Activated T-helper 9 cell treated with anti-CD3 and anti-CD28 coated beads, Interleukin-2, amount 50 U/mL, for 16 hours (primary cell): ENCODE measurements at places on chromosomes 13 and 19.
A peak's percentile ranks its signal among the peaks of the same experiment; 100 is the strongest.

DNA sequence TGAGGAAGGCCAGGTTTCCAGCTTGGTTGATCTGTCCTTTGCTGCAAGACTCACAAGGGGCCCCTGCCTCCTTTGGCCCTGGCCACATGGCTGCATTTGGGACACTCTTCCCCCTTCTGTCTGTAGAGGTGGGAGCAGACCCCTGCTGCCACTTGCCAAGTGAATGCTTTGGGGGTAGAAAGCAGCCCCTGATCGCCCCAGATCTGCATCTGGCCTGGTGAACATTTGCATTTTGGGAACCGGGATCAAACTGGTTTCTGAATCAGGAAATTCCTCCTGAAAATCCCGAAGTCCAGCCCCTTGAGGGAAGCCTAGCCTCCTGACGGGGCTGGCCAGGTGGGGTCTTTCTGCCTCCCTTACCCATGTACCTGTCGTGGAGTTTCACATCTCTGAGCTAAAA is 14.9 kb downstream of the DPF1 start:
- no peak for DNase-seq

DNA sequence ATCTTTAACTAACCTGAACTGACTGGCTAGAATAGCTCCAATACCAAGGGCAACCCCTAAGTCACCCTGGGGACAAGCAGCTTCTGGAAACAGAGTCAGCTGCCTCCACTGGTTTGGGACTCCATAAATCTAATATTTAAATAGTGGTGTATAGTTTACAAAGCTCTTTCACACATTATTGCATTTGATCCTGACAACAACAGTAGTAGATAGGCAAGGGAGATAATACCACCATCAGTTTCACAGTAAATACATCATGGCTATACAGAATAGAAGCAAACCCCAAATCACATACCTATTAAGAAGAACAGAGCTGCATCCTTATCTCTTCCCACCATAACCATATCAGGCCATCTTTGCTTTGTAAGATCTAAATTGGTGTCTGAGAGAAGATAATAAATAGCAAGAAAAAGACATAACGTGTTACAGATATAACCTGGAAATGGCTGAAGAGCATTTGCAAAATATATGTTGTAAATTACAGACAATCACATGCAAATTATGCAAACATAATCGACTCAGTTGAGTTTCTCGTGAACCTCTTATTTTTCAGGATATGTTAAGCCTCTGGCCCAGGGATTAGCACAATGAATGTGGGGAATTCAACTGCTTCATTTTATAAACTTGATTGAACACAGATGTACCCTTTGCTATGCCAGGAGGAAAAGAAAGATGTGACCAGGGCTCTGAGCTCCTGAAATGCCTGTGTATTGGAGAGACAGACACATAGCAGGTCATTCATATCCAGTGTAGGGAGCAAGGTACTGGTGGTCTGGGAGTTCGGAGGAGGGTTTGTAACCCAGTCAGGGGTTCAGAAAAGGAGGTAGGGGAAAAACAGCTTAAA is 142.5 kb downstream of the SLC7A1 start:
- no peak for DNase-seq

- peak; percentile 79 for DNase-seq
These were observed 12.4 kb downstream of the PRKD2 start for GRCh38 chr19:46704379-46705076.

DNA sequence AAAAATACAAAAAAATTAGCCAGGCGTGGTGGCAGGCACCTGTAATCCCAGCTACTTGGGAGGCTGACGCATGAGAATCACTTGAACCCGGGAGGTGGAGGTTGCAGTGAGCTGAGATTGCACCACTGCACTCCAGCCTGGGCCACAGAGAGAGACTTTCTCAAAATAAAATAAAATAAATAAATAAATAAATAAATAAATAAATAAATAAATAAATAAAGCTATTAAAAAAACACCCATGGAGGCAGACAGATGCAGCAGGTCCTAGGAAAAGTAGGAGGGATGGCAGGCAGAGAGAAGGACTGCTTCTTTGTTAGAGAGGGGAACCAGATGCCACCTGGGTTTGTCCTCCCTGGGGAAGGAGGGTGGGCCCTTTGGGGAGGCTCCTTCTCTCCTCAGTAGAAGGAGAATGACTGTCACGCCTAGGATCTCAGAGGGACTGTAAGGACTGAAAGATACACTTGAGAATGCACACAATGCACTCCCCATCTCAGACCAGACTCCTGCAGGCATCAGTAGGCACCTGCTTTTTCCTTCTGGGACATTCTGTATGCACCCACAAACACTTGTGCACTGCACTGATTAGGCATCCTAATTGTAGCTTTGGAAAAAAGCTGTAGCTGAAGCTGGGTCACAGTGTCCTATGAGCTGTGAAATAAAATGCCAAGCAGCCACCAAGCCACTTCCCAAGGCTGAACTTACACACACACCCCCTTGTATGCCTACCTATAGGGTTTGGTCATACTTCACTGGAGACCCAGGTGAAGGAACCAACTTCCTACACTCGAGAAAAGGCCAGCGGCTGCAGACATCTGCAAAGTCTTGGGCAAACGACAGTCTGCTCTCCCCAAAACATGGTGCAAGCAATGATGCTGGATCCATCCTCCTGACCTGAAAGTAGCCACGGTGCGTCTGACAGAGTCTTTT is 18.9 kb upstream of the SLC35E1 start:
- DNase-seq, result no peak

DNA sequence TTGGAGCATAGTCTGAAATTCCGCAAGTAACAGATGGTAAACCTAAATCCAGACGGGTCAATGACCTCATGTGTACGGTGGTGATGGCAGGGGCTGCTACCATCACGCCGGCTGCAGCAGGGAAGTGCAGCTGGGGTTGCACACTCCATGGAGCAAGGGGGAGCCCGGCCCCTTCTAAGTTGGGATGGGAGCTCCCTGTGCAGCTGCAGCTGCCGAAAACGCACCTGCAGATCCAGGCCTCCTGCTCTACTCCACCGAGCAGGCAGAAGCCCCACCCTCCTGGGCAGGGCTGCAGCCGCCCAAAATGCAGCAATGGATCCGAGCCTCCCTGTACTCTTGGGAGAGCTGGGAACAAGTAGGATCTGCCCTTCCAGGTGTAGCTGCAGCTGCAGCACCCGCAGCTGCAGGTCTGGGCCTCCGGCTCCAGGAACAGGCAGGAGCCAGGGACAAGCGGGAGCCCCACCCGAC is 25.5 kb downstream of the KBTBD6 start:
- no peak for DNase-seq

DNA sequence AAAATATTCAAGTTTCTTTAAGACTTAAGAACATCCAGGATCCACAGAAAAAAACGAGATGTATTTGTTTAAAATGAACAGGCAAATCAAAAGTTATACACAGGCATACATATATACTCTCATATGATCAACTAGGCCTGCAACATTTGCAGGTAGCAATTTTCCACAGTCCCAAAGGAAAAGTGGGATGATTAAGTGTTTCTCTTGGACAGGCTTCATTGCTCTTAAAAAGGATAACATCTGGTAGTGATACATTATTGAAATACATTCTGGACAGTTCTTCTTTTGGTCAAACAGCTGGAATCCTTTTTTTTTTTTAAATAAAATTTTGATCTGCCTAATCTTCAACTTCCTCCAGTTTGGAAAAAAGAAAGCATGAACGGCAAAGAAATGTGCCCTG is 114.8 kb upstream of the TDRD3 start:
- DNase-seq, result no peak

DNA sequence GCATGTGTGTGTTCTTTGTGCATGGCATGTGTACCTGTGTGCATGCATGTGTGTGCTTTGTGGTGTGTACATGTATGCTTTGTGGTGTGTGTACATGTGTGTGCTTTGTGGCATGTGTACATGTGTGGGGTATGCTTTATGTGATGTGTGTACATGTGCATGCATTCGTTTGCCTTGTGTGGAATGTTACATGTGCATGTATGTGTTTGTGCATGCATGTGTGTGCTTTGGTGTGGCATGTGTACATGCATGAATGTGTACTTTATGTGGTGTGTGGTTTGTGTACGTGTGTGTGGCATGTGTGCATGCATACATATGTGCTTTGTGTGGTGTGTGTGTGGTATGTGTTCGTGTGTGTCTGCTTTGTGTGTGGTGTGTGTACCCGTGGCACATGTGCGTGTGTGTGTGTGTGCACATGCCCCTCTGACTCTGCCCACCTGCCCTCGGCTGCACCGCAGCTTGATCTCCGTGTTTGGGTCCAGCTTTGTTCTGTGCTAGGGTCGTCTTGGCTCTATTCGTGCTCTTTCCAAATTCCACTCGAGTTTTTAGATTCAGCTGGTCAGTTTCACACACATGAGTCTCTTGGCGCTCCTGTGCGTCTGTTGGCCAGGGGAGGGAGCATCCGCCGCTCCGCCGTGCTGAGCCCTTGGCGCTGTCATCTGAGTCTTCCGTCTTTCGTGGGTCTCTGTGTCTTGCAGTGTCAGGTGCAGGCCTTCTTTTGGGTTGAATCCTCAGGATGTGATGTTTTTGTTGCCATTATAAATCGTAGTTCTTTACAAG is 46.5 kb upstream of the TFDP1 start:
- no peak for DNase-seq

DNA sequence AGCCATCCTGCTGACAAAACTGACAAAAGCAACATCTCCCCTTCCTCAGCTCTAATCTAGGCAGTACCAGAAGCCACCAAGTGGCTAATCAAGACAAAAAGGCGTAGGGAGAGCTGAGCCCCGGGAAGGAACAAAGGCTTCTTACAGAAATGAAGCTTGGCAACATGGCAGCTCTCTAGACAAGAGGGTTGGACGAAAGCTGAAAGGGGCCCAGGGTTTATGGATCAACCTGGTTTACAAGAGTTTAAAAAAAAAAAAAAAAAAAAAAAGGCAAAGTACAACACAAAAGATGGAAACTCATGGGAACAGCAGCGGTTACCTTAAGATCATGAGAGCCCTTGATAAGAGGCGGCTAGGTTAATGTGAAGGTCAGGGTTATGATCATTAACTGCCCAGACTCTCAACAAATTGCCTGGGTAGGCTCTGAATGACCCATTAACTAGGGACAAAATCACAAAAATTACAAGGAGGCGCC is 14.0 kb downstream of the ZC3H4 start:
- no peak for DNase-seq

GRCh38 chr19:54337858-54338230 is 1.1 kb downstream of the LILRA4 start:
- no peak for DNase-seq

DNA sequence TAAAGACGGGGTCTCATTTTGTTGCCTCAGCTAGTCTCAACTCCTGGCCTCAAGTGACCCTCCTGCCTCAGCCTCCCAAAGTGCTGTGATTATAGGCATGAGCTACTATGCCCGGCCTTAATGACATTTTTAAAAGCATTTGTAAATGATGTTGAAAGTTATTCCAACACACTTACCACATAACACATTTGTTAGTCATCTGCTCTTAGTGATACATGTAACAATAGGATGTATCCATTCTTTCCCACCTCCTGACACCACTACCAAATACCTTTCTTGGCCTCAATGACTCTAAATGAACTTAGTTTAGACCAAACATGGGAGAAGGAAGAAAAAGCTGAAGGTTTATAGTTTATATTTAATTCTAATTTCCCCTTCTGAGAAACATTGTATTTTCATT is 59.8 kb upstream of the MEDAG start:
- DNase-seq, result no peak

GRCh38 chr19:41541990-41542584 is 33.9 kb upstream of the CEACAM21 start:
- DNase-seq, result peak; percentile 69

- no peak for DNase-seq
These were observed 60.5 kb downstream of the PARP4 start for GRCh38 chr13:24452044-24452443.

- no peak for DNase-seq
These were observed 127.8 kb upstream of the SPACA7 start for GRCh38 chr13:112248406-112248760.

DNA sequence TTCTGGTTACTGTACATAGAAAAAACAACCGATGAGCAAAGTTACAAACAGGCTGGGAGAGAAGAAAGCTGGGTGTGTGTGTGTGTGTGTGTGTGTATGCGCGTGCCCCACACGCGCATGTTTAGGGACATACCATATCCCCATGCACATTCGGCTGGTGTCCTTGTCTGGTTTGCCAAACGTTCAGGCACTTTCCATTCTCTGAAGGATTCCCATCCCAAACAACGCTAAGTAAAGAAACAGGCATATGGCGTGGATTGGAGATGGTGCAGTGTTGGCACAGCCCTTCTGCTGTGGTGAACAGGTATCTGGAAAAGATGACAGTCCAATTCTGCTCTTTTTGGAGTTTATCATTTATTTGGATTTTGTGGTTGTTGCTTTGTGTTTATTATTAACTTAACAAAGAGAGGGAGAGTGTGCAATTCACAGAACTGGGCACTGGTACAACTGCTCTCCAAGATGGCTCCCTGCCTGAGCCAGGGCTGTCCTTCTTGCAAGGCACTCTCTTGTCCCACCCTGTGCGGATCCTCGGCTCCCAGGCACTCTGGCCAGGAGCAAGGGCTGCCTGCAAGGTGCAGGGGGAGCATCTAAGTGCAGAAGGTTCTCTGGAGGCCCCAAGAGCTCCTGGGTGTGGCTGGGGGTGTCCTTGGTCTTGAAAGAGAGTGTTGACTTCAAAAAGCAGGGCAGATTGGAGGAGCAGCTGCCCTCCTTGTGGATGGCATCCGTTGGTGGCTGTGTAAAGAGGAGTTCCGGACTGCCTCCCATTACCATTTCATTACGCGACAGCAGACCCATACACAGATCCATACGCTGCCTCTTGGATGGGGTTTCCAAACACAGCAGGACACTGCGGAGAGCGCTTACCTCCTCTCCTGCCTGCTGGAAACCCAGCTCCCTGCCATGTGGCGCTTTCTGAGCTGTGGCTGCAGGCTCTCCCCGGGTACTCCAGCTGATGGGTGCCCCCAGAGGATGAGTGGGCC is 263.1 kb downstream of the ZNF536 start:
- DNase-seq, result no peak

DNA sequence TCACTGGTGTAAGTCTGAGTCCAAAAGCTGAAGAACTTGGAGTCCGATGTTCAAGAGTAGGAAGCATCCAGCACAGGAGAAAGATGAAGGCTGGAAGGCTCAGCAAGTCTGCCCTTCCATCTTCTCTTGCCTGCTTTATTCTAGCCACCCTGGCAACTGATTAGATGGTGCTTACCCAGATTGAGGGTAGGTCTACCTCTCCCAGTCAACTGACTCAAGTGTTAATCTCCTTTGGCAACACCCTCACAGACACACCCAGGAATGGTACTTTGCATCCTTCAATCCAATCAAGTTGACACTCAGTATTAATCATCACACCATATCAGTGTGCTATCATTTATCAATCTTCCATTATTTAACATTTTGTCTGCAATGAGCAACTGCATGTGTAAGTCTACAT is 223.5 kb downstream of the GPC5 start:
- DNase-seq, result no peak

- DNase-seq, result no peak
These were observed 18.5 kb upstream of the C19orf33 start for GRCh38 chr19:38285567-38285966.

DNA sequence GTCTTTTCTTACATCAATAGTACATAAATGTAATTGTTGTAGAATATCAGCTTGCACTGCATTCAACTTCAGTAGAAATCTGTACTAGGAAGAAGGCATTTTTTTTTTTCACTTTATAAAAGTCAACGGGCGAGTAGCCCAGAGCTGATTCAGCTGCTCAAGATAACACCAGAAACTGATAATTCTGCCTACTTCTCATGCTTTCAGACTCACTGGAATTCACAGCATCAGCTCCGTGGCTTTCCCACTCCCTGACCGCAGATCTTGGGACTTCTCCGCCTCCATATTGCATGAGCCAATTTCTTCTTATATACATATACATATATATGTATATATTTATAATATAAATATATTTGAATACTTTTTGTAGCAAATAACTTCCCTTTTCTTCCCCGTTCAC is 263.1 kb upstream of the RXFP2 start:
- no peak for DNase-seq

GRCh38 chr19:5971714-5972354 is 6.1 kb downstream of the RANBP3 start:
- no peak for DNase-seq
